ENCODE measurements at places on chromosomes 11 and 22. TPM values are rescaled to one million over a fixed set of nuclear protein-coding genes. Genes with fewer than 3 reads are reported as not detected.

- no peaks in the 10 kb centered on the region for H3K27me3 ChIP-seq
- DNase-seq, result no peak
- H3K4me1 ChIP-seq, result peaks cover 75% of the 10 kb centered on the region
- peak overlapping the region; percentile 3 for H3K27ac ChIP-seq
- no peak overlapping the region for H3K4me3 ChIP-seq
- peaks cover 2% of the 10 kb centered on the region for H3K36me3 ChIP-seq
Observed at GRCh38 chr11:85758026-85758425, 52.9 kb downstream of the SYTL2 start.

GRCh38 chr11:125289419-125290098 lies 125.0 kb downstream of the PKNOX2 start:
- H3K4me3 ChIP-seq, result no peak overlapping the region
- H3K4me1 ChIP-seq, result no peaks in the 10 kb centered on the region
- no peaks in the 10 kb centered on the region for H3K36me3 ChIP-seq
- peaks cover 5% of the 10 kb centered on the region for H3K27me3 ChIP-seq
- no peak for DNase-seq

Gene TRIM6
- 2.6 TPM for total RNA-seq

DNA sequence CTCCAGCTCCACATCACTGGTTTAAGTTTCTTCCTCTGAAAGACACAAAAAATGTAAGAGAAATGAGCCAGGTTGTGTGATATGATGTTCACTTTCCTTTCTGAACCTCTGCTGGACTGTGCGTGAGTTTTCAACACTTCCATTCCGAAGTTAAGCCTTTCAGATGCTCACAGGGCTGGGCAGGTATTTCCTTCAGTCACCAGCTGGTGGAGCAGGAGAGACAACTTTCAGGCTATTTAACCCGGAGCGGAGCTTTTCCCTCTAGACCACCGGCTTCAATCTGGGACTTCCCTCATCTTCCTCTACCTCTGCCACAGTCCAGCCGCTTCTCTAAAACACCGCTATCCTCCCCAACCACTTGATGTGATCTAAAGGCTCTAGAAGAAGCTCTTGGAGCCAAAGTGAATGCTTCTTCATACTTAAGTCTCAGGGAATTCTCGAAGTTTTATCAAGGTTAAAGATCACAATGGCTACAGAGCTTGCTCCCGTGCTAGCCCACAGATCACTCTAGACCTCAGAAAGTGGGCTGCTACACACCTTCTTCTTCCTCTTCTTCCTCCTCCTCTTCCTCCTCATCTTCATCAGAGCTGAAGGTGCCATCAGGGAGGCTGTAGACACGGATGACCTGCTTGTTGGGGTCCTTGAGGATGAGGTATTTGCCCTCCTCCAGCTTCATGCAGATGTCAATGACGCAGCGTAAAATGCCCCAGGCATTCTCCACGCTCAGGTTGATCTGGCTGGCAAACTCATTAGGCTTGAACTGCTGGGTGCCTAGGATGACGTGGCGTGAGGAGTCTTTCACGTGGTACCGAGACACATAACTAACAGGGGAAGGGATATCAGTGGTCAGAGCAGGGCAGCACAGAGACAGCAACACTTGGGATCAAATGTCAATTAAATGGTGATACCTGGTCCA lies 4.4 kb upstream of the FOXRED2 start:
- H3K27me3 ChIP-seq, result no peaks in the 10 kb centered on the region
- H3K4me3 ChIP-seq, result no peak overlapping the region
- H3K27ac ChIP-seq, result peak overlapping the region; percentile 19

DNA sequence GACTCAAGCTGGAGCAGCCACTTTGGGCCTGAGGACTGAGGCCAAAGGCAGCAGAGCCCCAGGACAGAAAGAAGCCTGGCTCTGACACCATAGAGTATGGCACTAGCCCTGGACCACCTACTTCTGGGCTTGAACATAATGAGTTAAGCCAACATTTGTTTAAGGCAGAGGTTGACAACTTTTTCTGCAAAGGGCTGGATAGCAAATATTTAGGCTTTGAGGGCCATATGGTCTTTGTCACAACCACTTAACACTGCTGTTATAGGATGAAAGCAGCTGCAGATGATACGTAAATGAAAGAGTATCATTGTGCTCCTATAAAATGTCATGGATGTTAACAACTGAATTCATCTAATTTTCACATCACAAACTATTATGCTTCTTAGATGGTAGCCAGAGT lies 16.6 kb downstream of the OSBP start:
- peaks cover 7% of the 10 kb centered on the region for H3K4me1 ChIP-seq
- peaks cover 52% of the 10 kb centered on the region for H3K36me3 ChIP-seq
- H3K27ac ChIP-seq, result no peak overlapping the region
- no peaks in the 10 kb centered on the region for H3K27me3 ChIP-seq
- no peak for DNase-seq

Gene MRPL48
- total RNA-seq, result 53.5 TPM

DNA sequence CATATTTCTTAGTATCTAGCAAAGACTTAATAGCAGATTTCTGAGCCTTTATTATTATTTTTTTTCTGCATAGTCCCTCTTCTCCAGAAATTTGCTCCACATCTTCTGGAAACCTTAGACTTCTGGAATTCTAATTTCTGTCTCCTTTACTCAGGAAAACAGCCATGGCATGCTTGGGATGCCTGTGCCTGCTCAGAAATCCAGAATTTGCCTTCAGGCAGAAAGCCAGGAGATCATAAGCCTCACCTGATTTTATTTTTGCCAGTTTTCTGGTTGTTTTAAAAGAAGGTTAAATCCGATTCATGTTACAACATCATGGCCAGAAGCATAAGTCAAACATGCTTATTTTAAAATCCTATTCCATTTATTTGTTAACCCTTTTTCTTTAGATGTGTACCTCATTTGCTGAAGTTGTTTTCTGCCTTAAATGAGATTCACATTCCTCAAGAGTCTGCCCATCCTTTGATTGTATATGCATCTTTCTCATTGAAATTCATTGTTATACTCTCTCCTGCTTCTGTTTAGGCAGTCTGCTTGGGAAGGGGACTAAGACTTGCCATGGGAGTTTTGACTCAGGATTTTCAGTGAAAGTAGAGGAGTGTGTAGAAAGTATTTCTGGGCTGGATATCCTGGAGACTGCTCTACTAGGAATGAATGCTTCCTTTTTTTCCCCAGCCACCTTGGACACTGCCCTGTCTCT lies 37.1 kb downstream of the SIK2 start:
- H3K36me3 ChIP-seq, result peaks cover 14% of the 10 kb centered on the region
- H3K27me3 ChIP-seq, result no peaks in the 10 kb centered on the region
- H3K4me1 ChIP-seq, result peaks cover 21% of the 10 kb centered on the region
- DNase-seq, result no peak
- H3K4me3 ChIP-seq, result no peak overlapping the region

DNA sequence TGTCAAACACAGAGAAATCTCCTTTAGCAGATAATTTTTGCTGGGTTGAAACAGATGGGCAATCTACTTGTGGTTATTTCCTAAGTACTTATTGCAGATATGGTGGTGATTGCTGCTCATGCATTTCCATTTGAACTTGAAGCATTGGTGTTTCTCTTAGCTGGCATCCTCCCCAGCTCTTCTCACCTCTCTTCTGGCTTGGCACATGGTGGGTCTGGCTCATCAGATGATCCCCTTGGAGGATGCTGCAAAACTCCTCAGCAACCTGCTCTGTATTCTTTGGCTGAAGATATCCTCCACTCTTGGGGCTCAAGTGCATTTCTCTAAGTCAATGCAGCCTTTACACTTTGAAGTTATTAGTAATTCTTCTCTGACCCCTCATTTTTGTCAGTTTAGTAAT lies 87.3 kb upstream of the MYO18B start:
- H3K4me1 ChIP-seq, result no peaks in the 10 kb centered on the region
- H3K27ac ChIP-seq, result no peak overlapping the region
- DNase-seq, result no peak
- H3K4me3 ChIP-seq, result no peak overlapping the region
- no peaks in the 10 kb centered on the region for H3K27me3 ChIP-seq
- H3K36me3 ChIP-seq, result no peaks in the 10 kb centered on the region

Gene PGA4
- not detected for total RNA-seq

Gene FBLN1
- not detected for total RNA-seq

DNA sequence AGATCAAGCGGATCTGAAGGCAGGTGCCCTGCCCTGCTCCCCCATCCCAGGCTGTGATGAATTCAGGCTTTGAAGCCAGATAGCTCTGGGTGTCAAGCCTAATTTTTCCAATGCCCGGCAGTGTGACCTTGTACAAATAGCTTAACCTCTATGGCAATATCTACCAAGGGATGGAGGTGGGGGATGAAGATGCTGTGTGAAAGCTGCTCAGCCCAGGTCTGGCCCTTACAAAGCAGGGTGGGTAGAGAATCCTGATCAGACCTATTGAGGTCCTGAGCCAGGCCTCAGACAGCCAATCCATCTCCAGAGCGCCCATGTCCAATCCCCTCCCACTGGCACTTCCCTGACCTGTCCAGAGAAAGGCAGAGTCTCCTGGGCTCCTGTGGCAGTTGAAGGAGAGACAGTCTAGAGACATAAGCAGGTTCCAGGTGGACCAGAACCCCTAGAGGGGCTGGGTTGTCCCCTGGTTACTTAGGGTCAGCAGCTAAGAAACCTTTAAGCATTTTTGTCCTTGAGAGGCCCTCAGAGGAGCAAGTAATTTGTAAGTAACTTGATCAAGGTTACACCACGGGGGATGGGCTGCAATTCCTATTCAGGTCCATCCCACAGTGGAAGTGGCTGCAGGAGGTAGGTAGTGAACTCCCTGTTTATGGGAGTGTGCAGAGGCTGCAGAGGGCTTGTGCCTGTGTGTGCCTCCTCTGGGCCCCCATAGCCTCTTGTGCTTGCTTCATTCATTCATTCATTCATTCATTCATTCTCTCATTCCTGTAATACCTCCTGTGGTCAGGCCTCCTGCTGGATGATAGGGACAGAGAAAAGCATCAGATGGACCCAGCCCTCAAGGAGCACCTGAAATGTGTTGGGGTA lies 10.4 kb downstream of the P2RY2 start:
- no peaks in the 10 kb centered on the region for H3K4me1 ChIP-seq
- H3K4me3 ChIP-seq, result no peak overlapping the region
- DNase-seq, result no peak
- no peaks in the 10 kb centered on the region for H3K36me3 ChIP-seq

DNA sequence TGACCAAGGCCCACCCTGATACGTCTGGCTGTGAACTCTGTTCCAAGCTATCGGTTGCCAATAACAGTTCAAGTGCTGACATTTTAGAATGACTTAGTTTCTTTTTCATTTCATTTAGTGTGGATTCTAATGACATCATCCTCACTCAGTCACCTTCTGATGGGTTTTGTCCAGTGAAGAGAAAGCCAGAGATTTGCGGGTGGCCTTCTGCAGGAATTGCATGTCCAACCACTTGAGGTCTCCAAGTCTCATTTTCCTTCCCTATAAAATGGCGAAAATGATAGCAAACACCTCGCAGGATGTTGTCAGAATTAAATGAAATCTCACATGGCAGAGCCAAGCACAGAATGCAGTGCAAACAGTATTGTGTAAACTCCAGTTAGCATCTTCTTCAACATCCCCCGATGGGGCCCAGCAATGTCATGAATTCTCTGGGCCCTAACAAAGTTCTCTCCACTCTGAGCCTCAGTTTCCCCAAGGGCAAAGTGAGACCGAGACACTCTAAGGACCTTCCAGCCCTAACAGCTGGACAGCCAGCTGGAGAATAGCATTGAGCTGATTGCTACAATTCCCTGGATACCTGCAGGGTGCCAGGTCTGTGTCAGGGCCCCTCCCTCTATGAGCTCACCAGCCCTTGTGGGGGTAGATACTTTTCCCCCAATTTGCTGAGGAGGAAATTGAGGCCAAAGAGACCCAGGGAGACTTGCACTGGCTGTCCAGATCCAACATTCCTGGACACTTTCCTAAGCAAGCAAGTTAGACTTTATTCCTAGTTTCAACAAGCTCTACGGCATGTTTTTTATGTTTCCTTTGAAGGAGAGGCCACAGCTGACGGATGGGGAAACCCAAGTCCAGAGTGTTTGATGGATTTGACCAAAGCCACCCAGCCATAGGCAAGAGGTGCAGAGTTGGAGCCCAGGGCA lies 286.7 kb downstream of the MN1 start:
- H3K4me3 ChIP-seq, result no peak overlapping the region
- DNase-seq, result no peak
- H3K36me3 ChIP-seq, result no peaks in the 10 kb centered on the region
- H3K4me1 ChIP-seq, result no peaks in the 10 kb centered on the region
- no peak overlapping the region for H3K27ac ChIP-seq
- H3K27me3 ChIP-seq, result peaks cover 9% of the 10 kb centered on the region

DNA sequence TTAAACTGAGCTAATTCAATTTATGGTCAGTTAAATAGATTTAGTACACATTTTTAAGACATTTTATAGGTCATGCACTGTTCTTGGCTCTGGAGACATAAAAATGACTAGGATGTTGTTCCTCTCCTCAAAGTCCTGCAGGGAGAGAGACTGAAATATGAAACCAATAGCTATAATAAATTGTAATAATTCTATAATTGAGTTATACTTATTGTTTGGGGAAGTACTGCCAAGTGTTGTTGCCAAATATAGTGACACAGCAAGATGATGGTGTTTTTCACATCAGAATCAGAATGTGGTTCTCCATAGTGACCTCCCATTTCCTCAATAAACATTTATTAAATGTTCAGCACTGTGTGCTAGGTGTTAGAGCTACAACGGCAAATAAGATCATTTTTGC lies 470.6 kb downstream of the NTM start:
- H3K36me3 ChIP-seq, result no peaks in the 10 kb centered on the region
- peaks cover 9% of the 10 kb centered on the region for H3K27me3 ChIP-seq
- no peak overlapping the region for H3K4me3 ChIP-seq
- H3K4me1 ChIP-seq, result no peaks in the 10 kb centered on the region
- H3K27ac ChIP-seq, result no peak overlapping the region
- DNase-seq, result no peak

Gene ROBO4
- total RNA-seq, result not detected

DNA sequence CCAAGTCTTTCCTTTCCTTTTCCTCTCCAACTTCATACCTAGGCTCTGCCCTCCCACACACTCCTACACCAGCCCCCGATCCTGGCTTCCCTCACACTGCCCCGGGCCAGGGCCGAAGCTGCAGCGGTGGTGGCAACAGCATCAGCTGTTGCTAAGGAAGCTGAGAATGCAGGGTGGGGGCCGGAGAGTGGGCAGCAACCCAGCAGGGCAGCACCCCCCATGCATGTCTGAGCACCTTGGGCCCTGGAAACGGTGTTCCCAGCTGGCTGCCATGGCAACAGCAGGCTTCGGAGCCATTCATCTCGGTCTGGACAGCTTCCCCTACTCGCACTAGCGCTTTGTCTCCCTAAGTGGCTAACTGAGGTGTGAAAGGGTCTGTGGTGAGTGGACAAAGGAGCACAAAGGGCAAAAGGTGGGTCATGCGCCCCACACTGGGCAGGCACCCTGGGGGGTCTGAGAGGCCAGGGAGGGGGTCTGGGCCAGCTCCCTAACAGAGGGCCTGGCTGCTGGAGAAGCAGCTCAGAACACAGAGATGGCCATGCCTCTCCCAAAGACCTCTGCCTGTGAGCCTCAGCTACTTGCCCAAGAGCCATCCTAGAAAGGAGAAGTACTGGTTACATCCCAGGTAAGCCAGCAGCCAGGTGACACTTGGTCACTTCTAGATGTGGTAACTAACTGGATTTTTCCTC lies 42.1 kb upstream of the JAM3 start:
- no peak for DNase-seq
- no peaks in the 10 kb centered on the region for H3K27me3 ChIP-seq
- no peak overlapping the region for H3K27ac ChIP-seq
- no peaks in the 10 kb centered on the region for H3K36me3 ChIP-seq
- H3K4me1 ChIP-seq, result peaks cover 24% of the 10 kb centered on the region
